ENCODE measurements at places on chromosomes 3 and 15.
A peak's percentile ranks its signal among the peaks of the same experiment; 100 is the strongest.

- DNase-seq, result no peak
Measured at GRCh38 chr15:35649575-35649974, 103.6 kb upstream of the DPH6 start.

DNA sequence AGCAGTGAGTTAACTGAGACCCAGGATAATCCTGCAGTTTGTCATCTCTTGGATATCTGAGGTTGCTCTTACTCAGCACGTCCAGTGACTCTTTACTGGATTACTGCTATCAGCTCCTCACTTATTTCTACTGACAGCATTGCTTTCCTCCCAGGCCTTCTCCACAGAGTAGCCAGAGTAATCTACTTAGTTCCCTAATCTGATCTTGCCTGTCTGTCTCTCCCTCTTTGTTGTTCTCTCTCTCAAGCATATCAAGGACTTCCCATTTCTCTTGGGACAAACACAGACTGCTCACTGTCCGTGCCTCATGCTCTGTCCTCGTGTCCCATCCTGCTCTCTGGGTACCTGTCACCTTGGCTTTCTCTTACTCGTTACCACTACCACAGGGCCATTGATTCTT lies 376.2 kb downstream of the FEZF2 start:
- no peak for DNase-seq

DNA sequence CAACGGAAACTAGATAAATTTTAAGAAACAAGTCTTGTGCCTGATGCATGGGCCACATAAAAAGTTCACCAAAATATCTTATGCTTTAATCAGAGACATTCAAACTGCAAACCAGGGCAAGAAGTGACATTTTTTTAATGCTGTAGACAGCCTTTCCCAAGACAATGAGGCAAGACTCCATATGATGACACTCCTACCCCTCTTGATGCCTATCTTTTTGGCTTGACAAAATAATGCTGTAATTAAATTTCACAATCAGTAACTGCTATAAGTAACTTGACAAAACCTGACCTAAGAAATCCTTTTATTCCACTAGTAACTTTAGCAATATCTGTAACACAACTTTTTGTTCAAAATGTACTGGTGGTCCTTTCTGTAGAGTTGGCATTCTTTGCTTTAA lies 48.7 kb downstream of the ECT2 start:
- no peak for DNase-seq

DNA sequence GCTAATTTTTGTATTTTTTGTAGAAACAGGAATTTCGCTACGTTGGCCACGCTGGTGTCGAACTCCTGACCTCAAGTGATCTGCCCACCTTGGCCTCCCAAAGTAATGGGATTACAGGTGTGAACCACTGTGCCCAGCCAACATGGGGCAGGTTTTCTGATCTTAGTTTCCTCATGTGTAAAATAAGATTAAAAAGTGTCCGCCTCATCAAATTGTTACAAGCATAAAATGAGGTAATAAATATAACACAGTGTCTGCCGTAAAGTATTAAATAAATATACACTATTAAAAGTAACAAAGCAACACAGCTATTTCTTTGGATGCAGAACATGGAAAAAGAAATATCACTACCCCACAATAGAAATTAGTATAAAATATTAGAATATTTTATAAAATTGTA lies 16.4 kb upstream of the COMMD2 start:
- no peak for DNase-seq

- no peak for DNase-seq
Measured at GRCh38 chr3:49461443-49462171, 8.5 kb upstream of the DAG1 start.

DNA sequence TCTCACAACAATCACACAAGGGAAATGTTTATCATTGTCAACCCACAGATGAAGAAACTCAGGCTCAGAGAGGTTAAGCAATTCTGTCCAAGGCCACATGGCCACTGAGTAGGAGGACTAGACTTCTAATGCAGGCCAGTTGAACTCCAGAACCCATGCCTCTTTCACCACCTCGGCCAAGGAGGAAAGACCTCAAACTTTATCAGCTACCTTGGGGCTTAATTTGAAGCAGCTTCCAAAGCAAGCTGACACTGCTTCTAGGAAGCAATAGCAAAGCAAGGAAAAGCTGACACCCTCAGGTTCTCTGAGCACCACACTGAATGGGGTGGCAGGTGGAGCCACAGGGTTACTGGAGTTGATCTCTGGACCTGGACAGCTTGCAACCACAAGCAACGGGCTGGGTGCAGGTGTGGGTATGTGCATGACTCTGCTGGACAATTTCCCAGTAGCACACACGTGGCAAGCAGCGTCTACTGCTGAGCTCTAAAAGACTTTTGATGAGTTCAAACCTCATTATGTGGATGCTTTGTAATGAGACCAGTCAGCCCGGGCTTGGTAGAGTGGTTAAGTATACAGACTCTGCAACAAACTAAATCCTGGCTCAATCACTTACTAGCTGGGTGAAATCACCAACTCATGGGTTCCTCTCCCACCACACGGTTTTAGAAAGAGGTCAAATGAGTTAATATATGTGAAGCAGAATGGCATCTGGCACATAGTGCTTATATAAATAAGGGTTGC lies 23.1 kb downstream of the CCNL1 start:
- no peak for DNase-seq

DNA sequence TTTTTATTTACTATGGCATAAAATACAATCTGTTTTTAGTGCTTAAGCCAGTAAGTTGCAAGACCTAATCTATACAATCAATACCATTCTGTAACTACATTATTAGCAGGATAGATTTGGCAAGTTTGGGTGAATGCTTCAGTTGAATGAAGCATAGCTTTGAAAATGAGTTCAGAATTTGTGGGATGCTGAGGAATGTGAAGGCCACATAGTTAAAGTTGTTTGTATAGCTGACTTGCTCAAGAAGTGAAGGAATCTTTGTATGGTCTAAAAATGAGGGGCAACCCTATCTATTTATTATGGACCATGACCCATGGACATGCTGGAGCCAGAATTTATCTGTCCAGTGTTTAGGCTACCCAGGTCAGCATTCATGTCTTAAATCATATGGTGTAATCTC lies 58.5 kb downstream of the CRYBG3 start:
- DNase-seq, result no peak

DNA sequence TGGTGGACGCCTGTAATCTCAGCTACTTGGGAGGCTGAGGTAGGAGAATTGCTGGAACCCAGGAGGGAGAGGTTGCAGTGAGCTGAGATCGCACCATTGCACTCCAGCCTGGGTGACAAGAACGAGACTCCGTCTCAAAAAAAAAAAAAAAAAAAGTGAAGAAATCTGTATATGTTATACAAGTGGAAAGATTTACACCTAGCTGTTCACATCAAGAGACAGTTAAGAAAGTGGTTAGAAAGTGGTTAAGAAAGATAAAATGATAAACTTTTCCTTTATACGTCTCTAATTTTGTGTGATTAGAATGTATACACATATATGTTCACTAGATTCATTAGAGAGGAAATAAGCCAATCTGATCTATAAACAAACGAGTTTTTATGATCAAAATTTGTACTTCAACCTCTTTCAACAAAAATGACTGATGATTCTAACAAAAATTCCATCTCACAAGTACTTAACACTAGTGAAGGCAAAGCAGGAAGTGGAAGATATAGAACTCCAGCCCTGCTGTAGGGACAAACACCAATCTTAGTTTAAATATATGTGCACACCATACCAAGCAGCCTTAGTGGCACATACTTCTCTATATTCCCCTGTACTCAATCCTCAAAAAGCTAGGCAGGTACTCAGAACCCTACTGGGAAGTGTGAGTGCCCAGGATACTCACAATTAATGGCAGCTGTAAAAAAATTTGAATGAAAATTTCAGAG lies 51.2 kb downstream of the RAF1 start:
- no peak for DNase-seq

DNA sequence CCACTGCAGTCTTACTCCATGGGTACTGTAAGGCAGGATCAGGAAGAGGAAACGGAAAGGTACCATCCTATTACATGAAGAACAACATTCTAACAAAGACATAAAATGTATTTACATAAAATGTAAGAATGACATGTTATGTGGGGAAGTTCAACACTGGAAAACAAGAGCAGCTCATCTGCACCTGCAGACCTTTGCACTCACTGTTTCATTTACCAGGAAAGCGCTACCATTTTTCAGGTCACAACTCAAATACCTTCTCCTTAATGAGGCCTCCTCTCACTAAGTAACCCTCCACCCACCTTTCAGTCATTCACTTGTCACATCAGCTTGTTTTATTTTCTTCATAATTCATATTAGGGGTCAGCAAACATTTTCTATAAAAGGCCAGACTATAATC lies 2.6 kb downstream of the TMCC1 start:
- no peak for DNase-seq

GRCh38 chr3:98589331-98590036 lies 3.9 kb downstream of the CPOX start:
- no peak for DNase-seq

GRCh38 chr3:12601072-12601471 lies 44.2 kb downstream of the MKRN2 start:
- no peak for DNase-seq

GRCh38 chr15:79086814-79087213 lies 3.8 kb downstream of the RASGRF1 start:
- no peak for DNase-seq

DNA sequence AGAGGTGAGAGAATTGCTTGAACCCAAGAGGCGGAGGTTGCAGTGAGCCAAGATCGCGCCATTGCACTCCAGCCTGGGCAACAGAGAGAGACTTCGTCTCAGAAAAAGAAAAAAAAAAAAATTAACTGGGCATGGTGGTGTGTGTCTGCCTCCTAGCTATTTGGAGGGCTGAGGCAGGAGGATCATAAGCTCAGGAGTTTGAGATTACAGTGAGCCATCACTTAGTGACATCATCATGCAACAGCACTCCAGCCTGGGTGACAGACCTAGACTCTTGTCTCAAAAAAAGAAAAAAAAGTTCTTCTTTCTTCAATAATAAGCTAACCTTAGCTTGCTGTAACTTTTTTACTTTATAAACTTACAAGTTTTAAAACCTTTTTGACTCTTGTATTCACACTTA lies 99.8 kb downstream of the SLMAP start:
- no peak for DNase-seq

- DNase-seq, result peak; percentile 38
Measured at GRCh38 chr15:48965972-48966371, 2.3 kb upstream of the SHC4 start.

GRCh38 chr3:196202516-196202970 lies 8.7 kb downstream of the ZDHHC19 start:
- no peak for DNase-seq

DNA sequence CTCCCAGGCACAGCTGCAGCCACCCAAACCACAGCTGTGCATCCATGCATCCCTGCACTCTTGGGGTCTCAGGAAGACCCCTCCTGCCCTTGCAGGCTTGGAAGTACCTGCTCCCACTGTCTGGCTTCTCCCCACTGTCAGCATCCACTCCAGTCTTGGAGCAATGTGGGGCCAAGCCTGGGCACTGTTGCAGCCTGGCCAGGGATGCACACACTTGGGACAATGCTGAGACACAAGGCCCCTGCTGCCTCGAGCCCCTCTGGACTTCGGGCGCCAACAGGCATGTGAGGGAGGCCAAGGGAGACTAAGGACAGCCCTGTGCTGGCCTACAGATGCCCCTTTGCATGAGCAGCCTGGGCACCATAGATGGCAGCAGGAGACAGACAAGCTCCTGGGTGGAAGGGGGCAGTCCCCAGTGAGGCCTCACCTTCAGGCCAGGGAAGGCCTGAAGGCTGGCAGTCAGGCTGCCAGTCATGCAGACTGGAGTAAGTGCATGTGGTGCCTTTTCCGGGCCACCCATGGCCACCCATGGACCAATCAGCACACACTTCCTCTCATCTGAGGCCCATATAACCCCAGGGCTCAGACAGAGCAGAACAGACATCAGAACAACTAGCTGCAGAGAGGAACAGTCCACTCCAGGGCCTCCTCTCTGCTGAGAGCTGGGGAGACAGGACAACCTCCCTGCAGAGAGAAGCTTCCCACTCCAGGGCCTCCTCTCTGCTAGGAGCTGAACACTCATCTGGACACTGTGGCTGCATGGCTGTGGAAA lies 219.0 kb downstream of the VGLL3 start:
- DNase-seq, result no peak

DNA sequence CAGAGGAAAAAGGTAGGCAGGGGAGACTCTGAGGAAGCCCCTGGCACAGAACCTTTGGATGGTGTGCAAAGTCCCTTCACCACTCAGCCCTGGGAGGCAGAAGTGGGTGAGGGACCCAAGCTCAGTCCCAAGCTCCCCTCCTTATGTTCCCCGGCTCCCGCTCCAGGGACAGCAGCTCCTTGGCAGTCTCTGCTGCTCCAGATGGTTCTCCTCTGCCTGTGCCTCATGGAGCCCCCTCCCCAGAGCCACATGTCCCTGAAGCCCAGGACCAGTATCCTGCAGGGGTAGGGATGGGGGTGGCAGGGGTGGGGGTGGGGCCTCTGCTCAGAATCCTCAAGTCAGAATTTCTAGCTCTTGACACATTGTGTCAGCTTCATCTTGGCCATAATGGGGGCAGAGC lies 8.0 kb upstream of the CAMKV start:
- no peak for DNase-seq

- DNase-seq, result peak; percentile 90
Measured at GRCh38 chr3:58526515-58526957, 10.5 kb downstream of the ACOX2 start.

- no peak for DNase-seq
Measured at GRCh38 chr3:108936924-108937689, 16.6 kb downstream of the GUCA1C start.

GRCh38 chr3:160090653-160091052 lies 102.0 kb downstream of the IL12A start:
- DNase-seq, result no peak

DNA sequence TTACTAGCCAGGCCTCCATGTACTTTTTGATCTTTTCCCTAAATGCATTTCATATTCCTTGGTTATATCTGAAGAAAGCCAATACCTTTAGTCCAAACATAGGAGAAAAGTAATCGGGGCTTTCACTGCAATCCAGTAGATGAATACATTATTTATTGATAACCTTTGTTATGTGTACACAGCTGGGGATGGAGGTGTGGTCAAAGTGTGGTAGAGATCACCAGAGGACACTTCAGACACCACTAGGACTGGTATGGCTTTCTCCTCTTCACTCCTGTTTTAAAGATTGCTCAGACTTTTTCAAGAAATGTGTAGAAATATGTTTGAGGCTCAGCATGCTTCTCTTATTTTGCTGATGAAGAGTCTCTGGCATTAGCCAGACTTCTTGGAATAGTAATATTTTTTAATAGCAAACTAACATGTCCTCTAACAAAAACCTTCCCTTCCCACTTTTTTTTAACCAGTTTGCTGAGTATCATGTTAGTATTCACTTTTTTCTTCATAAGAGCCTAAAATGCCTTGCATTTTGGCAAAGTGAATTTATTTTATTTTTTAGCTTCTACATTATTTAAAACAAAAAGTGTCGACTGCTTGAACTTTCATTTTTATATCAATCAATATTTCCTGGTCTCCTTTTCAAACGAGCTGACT lies 65.6 kb upstream of the MBNL1 start:
- DNase-seq, result no peak

DNA sequence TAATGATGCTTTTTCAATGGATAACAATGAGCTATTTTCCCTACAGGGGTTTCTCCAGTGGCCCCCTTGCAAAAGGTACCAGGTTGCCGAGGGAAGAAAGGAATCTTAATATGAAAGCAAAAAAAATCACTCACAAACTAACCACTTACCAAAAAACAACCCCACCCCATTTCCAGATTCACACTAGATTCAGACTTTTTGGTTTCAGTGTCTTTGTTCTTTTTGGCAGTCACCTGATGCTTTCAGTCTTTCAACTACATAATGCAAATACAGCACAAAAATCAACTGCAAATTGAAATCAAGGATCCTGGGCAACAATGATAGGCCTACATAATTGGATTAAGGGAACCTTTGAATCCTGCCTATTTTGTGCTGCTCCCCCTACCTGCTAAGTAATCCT lies 71.1 kb upstream of the RAP2B start:
- DNase-seq, result no peak
